ENCODE measurements at places on chromosomes 6 and 20. TPM values are rescaled to one million over a fixed set of nuclear protein-coding genes. Genes with fewer than 3 reads are reported as not detected.

HLA-DMB gene
- total RNA-seq = 3.4 TPM

- no peak for DNase-seq
Measured at GRCh38 chr20:62357187-62357667, 9.9 kb downstream of the LAMA5 start.

DNA sequence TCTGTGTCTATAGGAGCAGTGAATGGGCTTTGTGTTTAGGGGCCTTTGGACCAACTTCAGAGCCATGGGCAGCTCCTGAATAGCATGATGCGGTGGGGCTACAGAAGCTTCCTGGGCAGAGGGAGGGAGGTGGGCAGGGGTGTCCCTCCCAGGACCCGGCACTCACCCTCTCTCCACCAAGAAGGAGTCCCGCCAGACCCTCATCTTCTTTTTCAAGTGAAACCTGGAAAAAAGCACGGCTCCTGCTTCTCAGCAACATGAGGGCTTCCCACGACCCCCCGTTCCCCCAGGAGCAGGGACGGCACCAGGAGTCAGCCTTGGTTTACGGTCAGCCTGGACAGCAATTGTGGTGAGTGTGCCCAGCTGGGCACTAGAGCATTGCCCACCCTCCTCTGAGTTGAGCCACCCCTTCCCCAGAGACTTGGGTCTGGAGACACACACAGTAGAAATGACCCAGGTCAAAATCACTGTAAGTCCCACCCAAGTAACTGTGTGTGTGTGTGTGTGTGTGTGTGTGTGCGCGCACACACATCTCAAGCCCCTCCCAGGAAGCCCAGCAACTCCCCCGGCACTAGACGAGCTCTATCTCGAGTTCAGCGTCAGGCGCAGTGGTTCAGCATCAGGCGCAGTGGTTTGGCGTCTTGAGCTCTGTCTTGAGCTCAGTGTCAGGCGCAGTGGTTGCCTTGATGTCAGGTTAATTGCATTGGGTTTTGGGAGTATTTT, 108.2 kb downstream of the SULF2 start:
- DNase-seq = no peak

DNA sequence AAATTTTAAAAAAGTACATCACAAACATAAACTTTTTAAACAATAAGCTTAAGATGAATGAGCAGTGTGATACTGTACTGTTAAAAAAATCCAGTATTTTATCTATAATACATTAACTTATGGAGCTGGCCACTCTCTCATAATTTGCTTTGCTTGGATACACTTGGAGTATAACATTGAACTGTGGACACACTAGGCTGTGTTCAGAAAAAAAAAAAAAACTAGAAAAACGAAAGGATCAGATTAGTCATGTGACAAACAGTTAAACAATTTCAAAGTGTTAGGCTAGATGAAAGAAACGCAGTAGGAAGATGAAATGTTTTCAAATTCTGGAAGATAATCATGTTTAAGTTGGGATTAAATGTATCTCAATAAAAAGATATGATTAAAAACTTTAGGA, 220.0 kb downstream of the GRIK2 start:
- DNase-seq = no peak

GRCh38 chr20:21798384-21798783, 92.9 kb downstream of the PAX1 start:
- no peak for DNase-seq

DNA sequence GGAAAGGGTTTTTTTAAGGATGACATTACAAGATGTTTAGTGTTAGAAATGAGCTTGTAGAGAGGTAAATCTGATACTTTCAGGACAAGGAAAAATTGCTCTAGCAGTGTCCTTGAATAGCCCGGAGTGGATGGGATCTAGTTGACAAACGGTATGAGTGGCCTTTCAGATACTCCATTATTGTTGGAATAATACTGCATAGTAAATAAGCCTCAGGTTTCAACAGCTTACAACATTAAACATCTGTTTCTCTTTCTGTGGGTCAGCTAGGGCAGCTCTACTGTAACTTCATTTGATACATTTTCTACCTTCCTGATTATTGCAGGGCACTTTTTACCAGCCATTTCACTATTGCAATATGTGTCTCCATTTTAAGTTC, 118.0 kb downstream of the B3GAT2 start:
- no peak for DNase-seq

- DNase-seq = peak; percentile 21
Measured at GRCh38 chr6:114108119-114109002, 137.4 kb upstream of the HDAC2 start.

DNA sequence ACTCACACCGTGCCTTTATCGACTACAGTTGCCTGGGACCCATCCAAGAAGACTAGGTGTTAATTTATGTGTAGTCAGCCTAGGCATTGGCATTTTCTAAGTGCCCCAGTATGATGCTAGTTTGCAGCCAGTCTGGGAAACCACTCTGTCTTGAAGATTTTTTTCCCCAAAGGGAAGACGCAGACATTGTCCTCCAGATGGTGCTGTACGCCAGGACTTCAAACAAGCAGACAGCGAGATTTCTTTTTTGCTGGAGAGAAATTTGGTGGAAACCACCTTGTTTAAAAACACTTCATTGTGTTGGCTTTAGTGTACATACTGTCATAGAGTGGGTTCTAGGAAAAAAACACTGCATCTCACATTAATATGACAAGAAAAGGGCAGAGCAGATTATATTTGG, 30.0 kb downstream of the ALDH5A1 start:
- peak; percentile 6 for DNase-seq

Data from activated T-cell treated with anti-CD3 and anti-CD28 coated beads, Interleukin-2, amount 50 U/mL, for 72 hours (primary cell).